ENCODE measurements at places on chromosomes 5 and 9.

DNA sequence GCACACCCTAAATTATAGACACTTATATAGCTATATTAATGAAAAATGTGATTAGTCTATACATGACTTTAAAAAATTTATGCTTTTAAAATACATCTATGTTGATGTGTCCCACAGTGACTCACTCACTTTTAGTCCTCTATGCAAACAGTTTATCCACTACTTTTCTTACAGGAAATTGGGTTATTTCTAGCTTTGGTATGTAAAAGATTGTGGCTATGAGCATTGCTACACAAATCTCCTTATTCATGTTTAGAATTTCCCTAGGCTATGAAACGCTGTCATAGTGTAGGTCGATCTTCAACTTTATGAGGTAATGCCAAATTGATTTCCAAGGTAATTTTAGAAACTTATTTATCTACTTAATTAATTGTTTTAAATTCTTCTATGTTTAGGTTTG is 687.4 kb downstream of the PRR16 start:
- no peak for DNase-seq

GRCh38 chr5:151019331-151019730 is 1.1 kb upstream of the GPX3 start:
- DNase-seq, result no peak

GRCh38 chr5:167886196-167886595 is 405.2 kb upstream of the WWC1 start:
- DNase-seq, result no peak

- peak; percentile 9 for DNase-seq
Observed at GRCh38 chr5:53381-54174, 38.4 kb upstream of the PLEKHG4B start.

DNA sequence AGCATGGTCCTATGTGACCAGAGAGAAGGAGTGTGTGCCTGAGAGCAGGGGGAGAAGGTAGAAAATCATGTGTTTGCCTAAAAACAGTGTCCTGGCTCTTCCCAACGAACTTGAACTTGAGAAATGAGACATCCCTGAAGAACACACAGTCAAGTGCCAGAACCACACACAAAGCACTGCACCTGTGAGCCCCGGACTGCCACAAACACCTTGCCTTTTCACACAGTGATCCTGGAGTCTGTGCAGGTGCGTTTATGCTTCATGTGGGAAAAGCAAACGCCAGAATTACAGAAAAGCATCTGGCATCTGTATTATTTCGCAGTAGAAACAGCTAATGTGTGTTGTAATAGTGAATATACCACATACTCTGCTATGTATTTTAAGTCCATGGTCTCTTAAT is 9.3 kb downstream of the CTNND2 start:
- no peak for DNase-seq

DNA sequence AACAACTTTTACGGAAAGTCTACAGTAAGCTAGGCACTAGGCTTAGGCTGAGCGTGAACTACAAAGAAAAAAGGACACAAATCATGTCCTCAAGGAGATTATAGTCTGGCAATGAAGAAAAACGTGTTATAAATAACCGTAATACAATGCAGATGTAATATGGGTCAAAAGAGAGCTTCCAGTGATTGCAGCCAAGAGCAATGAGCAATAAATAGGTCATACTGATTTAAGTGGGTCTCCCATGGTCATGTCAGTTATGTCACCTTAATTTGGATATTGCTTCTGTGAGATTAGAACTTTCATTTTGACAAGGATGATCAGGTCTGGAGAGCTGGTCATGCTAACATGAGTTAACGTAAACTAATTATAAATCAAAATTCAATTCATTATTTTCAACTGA is 158.6 kb upstream of the GNA14 start:
- no peak for DNase-seq

DNA sequence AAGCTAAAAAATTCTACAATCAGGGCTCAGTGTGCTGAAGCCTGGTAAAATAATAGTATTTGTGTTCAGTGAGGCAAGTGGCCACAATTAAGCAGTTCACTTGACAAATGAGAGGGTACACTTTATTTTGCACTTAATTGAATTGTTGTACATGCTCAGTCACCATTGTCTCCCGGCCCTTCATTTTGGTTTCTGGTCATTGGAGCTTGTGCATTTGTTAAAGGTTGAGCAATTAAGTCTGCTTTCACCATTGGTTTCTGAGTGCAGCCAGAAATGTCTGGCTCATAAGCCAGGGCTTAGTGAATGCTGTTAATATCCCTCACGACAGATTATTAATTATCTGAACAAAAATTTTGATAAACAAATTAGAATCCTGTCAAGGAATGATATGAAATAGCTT is 89.6 kb downstream of the PRDM6 start:
- no peak for DNase-seq

- peak; percentile 61 for DNase-seq
Observed at GRCh38 chr5:74934949-74935751, 69.0 kb upstream of the FAM169A start.

- DNase-seq, result no peak
Observed at GRCh38 chr9:37694355-37694754, 43.6 kb downstream of the FRMPD1 start.

DNA sequence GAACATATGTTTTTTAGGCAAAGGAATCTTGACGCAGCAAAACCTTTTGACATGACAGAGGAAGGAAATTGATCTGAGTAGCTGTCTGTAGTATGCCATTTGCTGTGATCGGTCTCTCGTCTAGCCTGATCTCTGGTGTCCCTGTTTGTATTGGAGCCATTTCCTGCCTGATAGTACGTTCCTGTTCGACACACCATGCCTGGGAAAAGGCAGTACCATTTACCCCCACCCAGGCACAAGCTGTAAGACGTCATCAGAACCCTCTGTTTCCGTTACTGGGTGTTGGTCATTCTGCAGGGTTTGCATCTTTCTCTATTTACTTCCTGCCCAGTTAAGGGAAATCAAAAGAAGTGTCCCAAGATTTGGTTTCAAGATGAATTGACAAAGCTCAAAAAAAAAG is 129.7 kb downstream of the CEMIP2 start:
- peak; percentile 54 for DNase-seq

DNA sequence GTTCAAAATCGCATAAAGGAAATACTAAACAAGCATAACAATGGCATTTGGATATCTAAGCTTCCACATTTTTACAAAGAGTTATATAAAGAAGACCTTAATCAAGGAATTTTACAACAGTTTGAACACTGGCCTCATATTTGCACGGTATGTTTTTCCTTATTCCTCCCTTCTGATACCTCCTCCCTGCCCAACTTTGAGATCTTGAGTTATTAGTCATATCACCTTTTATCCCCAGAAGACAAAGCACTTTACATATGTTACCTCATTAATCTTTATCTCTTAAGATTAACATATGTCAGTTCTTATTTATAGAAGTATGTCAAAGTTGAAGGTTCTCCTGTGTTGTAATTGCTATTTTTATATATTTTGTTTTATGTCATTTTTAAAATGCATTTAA is 29.8 kb downstream of the TDRD7 start:
- DNase-seq, result no peak

DNA sequence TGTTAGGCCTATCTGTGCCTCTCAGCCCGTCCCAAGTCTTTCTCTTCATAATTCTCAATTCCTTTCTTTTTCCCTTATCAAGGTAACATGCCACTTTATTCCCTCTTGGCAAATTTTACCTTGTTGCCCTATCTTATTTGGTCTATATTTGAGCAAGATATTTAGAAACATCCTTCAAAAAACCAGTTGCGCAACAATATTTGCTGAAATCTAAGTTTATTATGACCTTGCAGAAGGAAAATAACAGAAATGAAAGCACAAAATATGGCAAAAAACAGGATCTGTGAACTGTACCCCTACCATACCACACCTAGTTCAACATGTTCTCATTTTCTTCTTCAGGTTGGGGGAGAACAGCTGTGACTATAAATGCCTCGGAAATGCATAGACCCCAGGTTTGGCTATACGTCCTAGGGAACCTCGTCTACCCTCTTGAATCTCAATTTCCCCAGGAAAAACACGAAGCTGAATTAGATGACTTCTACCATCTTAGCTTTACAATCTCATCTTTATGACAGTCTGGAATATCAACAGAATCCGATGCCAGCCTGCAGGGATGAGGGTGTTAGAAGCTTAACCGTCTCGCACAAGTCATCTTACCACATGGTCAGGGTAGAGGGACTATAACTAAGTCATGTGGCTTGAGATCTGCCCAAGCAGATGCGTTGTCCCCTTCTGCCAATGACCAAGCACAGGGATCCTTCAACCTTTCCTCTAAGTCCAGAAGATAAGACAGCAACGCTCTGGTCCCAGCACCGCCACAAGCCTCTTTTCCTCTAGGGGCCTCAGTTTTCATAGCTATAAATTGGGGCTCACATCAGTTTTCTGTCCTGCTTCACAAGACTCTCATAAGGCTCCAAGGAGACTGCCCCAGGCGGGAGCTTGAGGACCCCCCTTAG is 1.3 kb downstream of the LCP2 start:
- no peak for DNase-seq

- no peak for DNase-seq
Observed at GRCh38 chr5:168176941-168177340, 114.5 kb upstream of the WWC1 start.

GRCh38 chr9:69535286-69535832 is 136.8 kb downstream of the APBA1 start:
- no peak for DNase-seq

DNA sequence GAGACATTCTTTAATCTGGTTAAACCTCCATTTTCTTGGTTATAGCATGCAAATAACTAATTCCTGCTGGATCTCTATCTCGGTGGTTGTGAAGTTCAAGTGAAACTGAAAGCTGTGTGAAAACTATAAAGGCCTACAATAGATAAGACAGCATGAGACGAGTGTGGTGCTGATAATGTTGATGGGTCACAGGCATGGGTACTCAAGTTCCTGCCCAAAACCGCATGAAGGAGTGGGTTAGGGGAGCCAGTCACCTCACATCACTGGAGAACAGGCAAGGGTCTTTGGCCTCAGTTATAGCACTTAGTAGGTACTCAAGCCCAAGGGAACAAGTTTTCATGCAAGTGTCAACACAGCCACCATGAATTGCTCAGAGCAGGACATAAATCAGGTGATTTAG is 16.7 kb downstream of the HMHB1 start:
- DNase-seq, result peak; percentile 27

DNA sequence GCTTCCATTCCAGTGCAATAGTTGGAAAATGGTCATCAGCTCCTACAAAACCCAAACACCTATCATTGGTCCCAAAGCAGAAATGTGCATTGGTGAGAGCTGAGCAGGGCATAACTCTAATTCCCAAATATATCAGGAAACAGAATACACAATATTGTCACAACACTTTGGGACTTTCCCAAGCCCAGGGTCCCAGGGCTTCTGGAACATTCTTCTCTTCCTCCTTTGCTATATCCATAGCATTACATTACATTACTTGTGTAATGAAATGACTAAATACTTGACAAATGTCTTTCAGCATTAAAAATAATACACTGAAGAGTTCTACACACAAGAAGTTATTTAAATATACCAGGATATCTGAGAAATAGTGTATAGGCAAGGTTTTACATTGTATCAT is 45.6 kb downstream of the LIX1 start:
- DNase-seq, result no peak

DNA sequence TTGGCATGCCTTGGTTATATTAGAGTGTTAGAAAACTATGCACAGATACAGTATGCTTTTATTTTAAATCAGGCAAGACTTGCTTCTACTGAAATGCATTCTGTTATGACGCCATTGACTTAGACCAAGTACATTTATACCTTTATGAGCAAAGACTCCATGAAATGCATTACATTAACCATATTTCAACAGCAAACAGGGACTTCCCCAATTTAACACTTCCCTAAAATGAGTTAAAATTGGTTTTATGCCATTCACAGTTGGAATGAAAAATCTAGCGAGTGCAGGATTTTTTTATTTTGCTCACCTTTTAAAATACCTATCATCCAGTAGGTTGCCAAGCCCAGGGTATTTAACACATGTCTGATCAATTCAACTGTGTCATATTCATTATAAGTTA is 272.1 kb upstream of the IZUMO3 start:
- no peak for DNase-seq

- no peak for DNase-seq
Observed at GRCh38 chr5:56175488-56175887, 57.6 kb downstream of the ANKRD55 start.

GRCh38 chr9:27566118-27566517 is 7.2 kb downstream of the C9orf72 start:
- DNase-seq, result no peak

- peak; percentile 72 for DNase-seq
Observed at GRCh38 chr5:138180183-138180782, 1.4 kb downstream of the KIF20A start.

- no peak for DNase-seq
Observed at GRCh38 chr5:173693670-173694069, 77.2 kb upstream of the BOD1 start.

GRCh38 chr9:35598866-35599590 is 6.0 kb upstream of the TESK1 start:
- DNase-seq, result no peak

- no peak for DNase-seq
Observed at GRCh38 chr5:133715216-133715615, 102.9 kb upstream of the FSTL4 start.

DNA sequence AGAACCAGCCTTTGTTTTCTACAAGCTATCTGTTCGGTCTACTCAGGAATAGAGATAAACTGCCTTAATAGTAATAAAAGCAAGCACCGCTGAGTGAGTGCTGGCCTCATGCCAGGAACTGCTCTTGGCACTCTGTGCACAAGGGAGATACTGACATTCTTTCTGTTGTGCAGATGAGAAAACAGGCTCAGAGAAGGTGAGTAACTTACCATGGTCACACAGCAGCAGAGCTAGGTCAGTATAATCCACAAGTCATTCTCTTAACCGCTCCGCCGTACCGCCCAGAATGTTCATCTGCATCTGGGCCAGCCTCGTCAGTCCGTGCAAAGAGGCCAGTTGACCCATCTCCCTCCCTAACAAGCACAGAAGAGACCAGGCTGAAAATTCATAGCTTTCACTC is 27.4 kb downstream of the QRFP start:
- no peak for DNase-seq

GRCh38 chr9:79308012-79308411 is 263.8 kb upstream of the TLE4 start:
- DNase-seq, result no peak

- DNase-seq, result no peak
Observed at GRCh38 chr5:53902296-53902907, 342.0 kb downstream of the NDUFS4 start.

GRCh38 chr5:15679161-15679560 is 179.2 kb downstream of the FBXL7 start:
- no peak for DNase-seq

GRCh38 chr9:18461496-18461895 is 12.5 kb upstream of the ADAMTSL1 start:
- no peak for DNase-seq

Measured in activated CD4-positive, alpha-beta T cell treated with anti-CD3 and anti-CD28 coated beads, Interleukin-2, Interleukin-4, amounts not matched to agents 100 ng/mL and 50 ng/mL, durations not matched to agents 16 hours and 8 hours (primary cell).